ENCODE measurements at places on chromosomes 2 and 18.

GRCh38 chr2:12890066-12890465 is 173.3 kb downstream of the TRIB2 start:
- no peak for DNase-seq

GRCh38 chr2:240431271-240431660 is 4.2 kb upstream of the GPC1 start:
- no peak for DNase-seq

DNA sequence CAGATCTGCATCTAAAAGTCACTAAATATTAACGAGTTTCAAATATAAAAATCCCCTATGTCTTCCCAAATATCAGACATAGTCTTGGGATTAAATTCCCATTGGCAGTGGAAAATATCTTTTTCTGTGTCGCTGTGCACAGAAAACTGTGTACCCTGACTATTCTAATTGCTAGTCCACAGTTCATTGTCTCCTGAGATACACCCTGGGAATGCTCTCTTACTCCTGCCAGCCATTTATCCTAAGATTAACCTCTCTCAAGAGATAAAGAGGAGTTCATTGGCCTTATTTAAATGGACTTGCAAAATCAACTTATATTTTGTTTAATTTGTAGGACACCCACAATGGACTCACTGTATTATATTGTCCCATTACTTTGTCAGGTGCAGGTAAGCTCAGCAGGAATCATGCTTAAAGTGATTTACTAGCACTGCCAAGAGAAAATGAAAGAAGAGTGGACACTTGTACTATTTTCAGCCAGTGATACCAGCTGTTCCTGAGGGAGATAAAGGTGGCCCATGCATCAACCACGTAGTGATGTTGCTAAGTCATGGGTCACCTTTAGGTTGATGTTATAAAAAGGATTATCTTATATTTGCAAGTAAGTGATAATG is 553.8 kb downstream of the PIK3C3 start:
- no peak for DNase-seq

GRCh38 chr2:38436227-38436664 is 59.2 kb upstream of the ATL2 start:
- no peak for DNase-seq

DNA sequence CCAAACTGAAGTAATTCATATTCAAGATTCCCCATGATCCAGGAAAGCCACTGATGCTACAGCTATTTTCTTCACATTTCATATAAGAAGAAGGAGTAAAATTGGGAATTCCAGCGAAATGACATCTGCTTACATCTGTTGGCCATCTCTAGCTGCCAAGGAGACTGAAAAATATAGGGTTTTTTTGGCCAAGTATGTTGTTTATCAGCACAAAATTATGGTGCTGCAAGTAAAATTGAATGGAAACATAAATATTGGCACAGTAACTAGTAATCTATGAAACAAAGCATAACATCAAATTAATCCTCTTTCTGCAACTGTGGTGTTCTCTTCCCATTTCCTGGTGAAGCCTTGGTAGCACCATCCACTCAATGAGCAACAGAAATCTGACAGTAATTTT is 649.5 kb upstream of the ZNF804A start:
- DNase-seq = no peak
